ENCODE measurements at places on chromosomes 16 and 17.
A peak's percentile ranks its signal among the peaks of the same experiment; 100 is the strongest.

DNA sequence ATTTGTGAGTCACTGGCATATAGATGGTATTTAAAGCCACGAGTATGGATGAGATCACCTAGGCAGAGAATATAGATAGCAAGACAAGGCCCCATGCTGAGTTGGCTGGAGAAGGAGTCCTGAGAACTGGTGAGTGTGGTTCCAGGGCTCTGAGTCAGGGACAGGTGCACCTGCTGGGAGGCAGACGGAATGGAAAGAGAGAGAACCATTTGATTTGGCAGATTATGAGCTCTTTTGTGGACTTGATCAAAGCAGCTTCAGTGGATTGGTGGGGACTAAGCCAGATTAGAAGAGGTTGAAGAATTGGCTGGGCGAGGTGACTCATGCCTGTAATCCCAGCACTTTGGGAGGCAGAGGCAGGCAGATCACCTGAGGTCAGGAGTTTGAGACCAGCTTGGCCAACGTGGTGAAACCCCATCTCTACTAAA, 4.3 kb upstream of the C16orf92 start:
- peak; percentile 39 for DNase-seq

DNA sequence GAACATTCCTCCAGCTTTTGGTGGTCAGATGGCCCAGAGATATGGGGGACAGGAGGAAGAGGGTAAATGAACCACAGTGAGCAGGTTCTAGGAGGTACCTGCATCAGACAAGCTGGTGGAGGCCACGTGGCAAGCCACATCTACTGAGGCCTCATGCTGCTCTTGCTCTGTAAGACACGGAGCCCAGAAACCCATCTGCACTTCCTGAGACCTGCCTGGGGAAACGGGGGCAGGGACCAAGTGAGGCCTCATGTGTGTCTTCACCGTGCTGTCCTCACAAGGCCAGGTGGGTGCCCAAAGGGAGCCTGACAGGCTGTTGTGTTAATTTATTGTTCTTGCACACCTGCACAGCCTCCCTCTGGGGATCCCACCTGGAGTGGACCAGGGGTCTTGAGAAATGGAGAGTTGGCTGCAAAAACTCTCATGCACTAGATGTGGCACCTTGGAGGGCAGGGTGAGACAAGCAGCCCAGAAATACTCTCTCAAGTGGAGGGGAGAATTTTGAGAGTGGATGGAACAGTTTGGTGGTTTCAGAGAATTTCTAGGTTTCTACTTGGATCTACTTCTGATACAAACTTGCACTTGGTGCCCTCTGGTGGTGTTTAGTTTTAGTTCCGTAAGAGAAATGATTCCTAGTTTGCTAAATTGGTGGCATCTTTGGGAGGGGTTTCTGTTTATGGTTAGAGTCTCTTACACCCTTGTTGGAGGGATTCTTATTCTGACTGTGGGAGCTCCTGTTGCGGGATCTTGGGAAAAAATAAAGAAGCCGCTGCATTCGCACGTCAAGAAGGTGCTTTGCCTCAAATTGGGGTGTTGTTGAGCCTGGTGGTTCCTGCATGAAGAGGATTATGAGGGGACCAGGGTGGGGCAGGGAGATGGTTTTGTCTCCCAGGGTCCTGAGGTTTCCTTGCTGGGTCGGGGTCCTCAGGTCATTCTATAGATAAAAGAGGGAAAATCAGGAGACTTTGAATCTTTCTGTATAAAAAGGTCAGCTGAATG, 47.5 kb downstream of the SLC6A2 start:
- DNase-seq = peak; percentile 60

DNA sequence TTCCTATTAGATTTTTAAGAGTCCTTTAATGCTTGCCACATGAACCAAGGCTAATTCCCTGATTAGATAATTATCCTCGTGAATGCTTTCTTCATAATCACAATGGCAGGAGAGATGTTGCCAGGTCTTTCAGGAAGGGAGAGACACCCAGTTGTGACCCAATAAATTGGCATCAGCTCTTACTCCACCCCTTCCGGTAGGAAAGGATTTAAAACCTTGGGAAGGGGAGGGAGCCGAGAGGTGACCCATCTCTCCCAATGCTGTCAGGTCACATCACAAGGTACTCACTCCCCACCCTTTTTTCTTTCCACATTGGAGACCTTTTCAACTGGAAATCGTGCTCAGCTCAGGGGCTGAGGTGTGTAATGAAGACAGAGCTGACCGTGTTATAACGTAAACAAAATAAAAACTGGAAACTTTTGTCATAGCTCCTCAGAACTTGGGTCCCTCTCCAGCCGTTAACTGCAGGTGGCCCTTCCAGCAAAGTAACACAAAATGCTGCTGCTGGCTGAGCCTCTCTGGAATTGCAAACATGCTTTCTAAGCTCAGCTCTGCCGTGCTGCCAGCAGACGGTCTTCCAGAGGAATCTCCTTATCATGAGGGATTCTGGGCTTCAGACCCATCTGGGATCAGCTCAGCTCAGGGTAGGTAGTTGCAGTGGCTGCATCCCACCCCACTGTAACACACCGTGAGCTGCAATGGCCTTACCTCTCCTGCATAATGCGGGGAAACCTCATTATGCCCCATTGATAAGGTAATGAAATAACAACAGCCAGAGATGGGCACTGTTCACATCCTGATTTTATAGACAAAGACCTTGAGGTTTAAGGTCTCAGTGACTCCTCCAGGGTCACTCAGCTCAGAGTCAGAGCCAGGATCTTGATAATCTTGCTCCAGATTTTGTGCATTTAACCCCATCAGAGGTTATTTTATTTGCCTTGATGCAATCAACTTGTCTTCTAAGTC, 15.6 kb downstream of the TMEM100 start:
- no peak for DNase-seq

DNA sequence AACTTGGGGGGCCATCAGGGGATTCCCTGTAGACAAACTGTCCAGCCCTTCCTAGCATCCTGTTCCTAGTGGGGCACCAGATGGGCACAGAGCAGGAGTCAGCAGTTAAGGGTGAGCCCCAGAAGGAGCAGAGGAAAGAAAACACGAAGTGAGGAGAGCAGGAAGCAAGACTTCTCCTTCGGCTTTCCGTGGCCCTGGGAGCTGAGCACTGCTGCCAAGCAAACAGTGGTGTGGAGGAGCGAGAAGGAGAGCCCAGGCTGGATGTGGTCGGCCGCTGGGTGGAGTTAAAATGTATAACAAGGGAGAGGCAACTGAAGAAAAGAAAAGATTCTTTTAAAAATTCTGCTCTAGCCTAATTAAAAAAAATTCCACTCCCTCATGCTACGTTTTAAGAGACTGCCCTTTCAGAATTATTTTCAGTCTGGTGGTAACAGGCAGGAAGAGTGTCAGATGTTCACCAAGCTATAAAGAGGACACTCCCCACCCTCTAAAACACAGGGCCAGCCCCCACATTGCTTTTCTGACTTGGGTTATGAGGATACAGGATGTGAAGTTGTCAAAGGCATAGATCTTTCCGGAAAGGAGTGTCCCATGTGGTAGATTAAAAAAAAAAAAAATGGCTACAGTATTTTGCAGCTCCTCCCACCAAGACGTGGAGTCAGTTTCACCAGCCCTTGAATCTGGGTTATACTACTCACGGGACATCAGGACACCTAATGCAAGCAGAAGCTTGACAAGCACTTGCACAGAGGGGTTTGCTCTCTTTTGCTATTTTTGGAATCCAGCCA, 74.9 kb upstream of the ZFHX3 start:
- peak; percentile 31 for DNase-seq

DNA sequence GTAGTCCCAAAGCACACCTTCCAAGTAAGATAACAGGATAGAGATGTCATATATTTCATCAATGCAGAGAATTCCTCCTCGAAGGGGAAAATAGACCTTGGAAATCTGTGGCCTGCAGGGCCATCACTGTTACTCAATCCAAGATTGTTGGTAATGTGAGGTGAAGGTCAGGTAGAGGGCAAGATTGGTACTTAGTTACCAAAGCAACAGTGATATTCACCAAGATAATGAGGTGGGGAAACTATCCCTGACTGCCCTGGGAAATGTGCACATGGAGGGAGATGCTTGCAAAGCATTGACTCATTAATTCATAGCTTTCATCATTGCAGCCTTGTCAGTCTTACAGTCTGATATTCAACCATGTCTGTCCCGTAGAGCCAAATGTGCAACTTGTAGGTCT, 234.1 kb upstream of the MON1B start:
- no peak for DNase-seq

DNA sequence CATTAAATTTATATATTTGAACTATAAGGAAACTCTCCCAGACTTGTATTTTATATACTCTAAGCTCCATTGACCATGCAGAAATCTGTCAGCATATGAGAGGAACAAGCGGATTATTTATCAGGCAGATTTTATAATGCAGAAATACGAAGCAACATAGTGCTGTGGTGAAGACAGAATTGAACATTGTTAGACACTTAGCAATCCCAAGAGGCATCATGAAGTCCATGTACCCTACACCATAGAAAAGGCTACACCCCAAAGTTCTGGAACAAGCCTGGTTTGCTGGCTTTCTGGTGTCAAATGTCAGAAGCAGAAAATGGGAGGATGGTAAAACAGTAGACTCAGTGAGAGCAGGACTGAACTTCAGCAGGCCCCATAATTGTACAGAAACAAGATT, 241.1 kb downstream of the PRKCA start:
- DNase-seq = peak; percentile 60

DNA sequence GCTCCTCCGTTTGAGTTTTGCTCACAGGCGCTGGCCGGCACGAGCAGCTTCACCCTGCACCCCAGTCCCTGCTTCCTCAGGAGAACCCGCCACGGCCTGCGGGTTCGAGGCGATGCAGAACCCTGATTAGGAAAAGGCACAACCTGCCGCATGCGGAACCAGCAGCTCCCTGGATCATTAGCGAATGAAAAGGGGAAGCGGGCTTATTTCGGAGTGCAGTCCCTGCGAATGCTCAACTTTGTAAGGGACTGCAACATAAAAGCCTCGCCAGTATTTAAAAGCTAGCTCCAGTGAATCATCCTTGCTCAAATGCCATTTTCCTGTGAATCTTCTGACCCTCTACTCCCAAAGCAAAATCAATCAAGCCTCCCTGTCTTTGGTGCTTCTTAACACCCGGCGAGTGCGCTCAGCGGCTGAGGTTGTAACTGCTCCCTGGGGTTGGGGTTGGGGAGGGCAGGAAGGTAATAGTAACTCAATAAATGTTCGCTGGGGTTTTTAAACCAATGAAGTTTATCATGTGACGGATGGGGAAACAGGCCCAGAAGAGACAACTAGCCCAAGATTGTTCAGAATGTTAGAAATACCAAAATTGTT, 678 bp upstream of the AKAP10 start:
- DNase-seq = no peak

- no peak for DNase-seq
These were observed 126.0 kb downstream of the MGAT5B start for GRCh38 chr17:76994237-76994637.

DNA sequence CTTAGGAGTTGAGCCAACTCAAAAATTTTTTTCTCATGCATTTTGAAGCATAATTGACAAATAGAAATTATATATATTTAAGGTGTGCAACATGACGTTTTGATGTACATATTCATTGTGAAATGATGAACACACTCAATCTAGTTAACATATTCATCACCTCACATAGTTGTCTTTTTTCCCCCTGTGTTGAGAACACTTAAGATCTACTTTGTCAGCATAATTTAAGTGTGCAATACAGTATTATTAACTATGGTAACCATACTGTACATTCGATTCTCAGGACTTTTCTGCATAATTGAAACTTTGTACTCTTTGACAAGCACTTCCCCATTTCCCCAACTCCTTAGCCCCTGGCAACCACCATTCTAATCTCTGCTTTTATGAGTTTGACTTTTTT, 192.2 kb upstream of the ZKSCAN2 start:
- DNase-seq = no peak

DNA sequence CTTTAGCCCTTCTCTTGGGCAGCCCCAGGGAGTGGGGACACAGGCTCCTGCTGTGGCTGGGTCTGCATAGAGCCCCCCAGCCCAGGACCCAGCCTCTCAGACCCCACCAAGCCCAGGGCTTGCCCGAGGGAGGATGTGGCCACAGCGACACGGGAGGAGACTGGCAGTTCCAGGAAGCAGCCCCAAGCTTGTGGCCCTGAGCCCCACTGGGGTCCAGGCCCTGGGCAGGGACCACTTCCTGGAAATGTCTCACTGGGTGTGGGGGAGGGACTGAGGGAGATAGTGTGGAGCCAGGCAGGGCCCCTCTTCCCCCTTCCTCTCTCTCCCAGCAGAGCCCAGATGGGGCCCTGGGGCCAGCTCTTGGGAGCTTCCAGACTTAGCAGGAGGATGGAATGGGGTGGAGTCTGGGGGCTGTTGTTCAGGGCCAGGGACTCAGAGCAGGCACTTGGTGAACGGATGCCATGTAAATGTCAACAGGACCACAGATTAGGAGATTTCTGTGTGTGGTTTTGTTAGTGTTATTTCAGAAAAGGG, 35.3 kb downstream of the ADGRG5 start:
- DNase-seq = no peak

DNA sequence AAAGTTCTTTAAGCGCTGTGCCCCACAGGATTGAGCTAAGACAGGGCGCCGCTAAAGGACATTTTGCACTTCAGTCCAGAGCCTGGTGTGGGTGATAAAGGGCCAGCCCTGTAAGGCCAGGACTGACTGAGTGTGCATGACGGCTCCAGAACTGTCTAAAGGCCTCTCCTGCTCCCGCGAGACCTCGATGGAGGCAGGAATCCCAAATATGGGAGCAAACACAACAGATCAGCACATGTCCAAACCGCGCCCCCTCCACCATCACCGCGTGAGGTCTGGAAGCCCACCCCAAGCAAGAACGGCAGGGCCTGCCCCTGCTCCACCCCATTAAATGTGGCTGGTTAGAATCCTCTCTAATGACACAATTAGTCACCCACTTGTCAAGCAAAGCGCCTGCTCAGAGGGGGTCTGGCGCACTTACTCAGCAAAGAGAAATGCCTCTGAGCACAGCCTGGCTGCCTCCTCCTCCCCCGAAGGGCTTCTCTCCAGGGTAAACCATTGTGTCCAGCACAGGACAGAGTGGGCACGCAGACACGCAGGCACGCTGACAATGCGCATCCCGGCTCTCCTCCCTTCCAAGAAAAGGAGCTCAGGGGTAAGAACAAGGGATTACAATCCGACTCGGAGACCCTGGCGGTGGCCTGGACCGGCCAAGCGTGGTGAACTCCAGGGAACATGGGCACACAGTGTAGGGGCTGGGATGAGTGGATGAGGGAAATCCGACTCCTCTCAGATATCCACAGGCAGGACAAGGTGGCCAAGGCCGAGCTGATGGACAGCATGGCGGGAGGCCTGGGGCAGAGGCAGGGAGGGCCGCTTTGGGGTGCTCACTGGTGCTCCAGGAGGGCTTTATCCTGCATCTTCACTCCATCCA, 1.5 kb downstream of the MXRA7 start:
- DNase-seq = peak; percentile 97

GRCh38 chr17:58960068-58960467, 146.6 kb downstream of the TRIM37 start:
- DNase-seq = peak; percentile 68

- peak; percentile 36 for DNase-seq
These were observed 5.7 kb downstream of the GRN start for GRCh38 chr17:44350733-44351226.

Data from brain microvascular endothelial cell (primary cell).